ENCODE measurements at places on chromosomes 2 and 18.

DNA sequence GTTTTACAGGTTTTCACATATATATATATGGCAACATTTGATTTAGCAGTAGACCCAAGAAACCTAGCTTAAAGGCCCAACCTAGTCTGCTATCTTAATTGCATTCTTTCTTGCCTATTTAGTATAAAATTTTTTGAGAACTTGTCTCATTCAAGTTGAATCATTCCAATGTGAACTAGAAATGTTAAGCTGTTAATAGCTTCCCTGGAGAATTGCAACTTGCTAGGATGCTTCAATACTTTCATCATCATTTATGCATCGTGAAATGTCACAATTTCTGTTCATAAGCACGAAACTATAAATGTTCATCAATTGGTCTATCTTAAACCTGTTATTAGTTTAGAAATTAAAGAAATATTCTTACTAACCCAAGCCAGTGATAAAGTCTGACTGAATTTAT, 217.6 kb downstream of the BABAM2 start:
- DNase-seq, result peak; percentile 51

- DNase-seq, result no peak
Observed at GRCh38 chr2:109384308-109385271, 229.2 kb downstream of the SEPTIN10 start.

- no peak for DNase-seq
Observed at GRCh38 chr2:195600778-195601177, 56.2 kb upstream of the SLC39A10 start.

DNA sequence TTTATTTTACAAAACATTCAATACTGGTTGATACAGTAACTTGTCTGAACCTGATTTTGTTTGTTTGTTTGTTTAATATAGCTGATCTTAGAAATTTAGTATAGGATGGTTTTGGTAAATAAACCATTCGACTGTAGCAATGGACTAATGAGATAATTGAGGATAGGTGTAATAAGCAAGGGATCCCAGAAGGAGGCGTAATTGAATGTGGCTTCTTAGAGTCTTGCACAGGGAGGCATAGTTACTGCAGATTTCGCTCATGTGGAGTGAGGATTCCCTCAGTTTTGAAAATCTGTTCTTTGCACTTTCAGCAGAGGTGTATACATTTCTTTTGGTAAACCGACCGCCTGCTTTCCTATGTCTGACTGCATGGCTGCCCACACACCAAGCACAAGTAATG, 709.6 kb downstream of the SOCS6 start:
- DNase-seq, result no peak

GRCh38 chr18:69947361-69948133, at the start of gene CD226:
CD226 (minus strand) TSS chr18:69947873; CDS start chr18:69947406, 467 bp downstream.
- no peak for DNase-seq

GRCh38 chr2:229445501-229446211, 174.6 kb upstream of the PID1 start:
- DNase-seq, result peak; percentile 68

DNA sequence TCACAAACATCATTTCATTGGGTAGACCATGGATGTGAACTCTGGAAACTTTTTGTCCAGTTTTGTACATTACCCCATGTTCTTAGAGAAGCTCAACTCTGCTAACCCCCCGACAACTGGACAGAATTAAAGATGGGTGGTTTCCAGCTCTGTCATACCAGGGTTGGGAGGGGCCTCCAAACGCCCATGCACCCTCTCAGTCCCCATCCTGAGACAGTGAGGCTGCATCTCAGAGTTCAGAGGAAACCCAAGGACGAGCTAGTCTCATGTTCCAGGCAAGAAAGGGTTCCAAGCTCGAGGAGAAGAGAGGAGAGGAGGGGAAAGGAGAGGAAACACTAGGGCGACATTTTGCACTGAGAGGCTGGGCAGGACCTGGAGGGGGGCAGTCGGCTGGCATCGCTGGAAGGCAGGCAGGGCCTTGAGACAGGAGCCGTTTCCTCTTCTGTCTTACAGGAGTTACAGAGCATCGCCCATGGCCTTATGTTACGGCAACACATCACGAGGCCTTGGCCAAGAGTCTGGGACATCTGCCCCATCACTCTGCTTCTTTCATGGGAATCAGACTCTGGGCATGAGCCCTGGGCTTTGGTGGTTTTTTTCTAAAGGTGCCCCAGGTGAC, 16.4 kb downstream of the MAL start:
- DNase-seq, result no peak

- no peak for DNase-seq
Observed at GRCh38 chr2:113053666-113054065, 999 bp upstream of the IL36B start.

DNA sequence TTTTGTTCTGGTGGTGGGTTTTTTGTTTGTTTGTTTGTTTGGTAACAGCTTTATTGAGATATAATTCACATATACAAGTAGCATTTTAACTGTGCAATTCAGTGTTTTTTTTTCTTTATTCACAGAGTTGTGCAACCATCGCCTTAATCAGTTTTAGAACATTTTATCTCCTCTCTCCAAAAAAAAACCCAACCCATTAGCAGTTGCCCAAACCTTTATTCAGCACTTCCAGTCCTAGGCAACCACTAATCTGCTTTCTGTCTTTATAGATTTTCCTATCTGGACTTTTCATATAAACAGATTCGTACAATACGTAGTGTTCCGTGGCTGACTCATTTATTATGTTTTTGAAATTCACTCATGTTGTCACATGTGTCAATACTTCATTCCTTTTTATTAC, 38.7 kb downstream of the CCDC138 start:
- DNase-seq, result no peak

- DNase-seq, result no peak
Observed at GRCh38 chr18:12774982-12775381, 72.1 kb downstream of the PSMG2 start.

DNA sequence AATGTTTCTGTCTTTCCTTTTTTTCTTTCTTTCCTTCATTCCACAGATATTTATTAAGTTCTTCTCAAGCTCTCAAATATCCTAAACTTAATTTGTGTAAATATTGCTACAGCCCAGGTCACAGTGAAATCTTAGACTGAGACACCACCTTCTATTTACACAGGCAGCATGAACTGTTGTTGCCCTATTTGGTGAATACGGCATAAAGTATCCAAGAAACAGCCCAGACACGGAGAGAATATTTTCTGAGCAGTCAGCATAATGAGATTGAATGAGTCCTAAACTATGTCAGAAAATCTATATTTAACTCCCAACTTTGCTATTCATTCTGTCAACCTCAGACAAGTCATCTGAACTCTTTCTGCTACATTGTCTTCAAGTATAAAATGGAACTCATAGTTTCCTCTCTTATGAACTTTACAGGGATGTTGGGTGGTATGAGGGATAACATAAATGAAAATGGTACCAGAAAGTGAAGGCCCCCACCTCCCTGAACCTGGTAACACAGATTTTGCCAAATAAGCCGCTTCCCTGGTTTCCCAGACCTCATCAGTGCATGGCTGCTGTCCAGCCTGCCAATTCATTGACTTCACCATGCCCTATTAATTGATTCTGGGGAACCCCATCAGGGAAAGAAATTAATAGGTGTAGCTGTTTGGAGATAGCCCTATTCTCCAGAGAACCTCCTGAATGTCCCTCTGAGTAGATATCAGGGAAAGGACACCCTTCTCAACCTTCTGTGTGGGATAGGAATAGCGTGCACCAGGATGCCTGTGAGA, 235.9 kb downstream of the SETBP1 start:
- DNase-seq, result peak; percentile 4

- DNase-seq, result no peak
Observed at GRCh38 chr2:179393481-179393880, 128.8 kb upstream of the SESTD1 start.

DNA sequence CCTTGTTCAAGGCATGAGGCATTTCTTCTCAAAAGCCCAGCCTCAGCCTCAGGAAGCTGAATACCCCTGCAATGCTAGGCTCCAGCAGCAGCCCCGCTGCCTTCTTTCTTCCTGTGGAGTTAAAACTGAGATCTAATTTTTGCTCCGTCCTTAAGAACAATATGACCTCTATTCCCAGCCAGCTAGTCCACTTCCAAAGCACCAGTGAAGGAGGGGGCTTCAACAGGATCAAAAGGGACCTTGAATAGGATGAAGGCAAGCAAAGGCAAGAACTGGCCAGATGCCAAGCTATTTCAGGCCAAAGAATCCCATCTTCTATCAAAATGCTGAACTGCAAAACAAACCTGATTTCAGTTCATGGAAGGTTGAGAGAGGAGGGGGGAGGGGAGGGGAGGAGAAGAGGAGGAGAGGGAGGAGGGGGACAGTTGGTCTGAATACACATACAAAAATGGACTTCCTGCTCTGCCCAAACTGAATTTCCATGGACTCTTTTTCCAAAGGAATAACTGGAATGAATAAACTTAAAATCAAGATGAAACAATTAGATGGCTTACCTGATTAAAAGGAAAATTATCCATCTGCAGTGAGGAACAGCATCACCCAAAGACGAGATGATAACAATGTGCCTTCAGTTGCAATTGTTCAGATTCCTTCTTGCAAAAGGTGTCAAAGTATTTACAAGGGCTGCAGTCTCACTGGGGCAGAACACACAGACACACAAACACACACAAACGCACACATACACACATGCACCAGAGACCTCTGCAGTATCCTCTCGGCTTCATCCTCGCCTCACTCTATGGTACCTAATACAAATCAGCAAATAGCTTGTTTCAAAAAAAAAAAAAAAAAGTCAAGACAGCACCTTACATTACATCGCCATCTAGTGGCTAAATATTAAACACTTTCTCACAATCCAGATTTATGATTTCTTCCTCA, at the start of gene SCN1A:
Gene SCN1A (minus strand): TSS at position 804 of the 939 bp plus-strand sequence. CDS start 54,399 bp downstream, outside the sequence.
- peak; percentile 35 for DNase-seq

GRCh38 chr2:196294516-196294909, 123.1 kb upstream of the STK17B start:
- no peak for DNase-seq

DNA sequence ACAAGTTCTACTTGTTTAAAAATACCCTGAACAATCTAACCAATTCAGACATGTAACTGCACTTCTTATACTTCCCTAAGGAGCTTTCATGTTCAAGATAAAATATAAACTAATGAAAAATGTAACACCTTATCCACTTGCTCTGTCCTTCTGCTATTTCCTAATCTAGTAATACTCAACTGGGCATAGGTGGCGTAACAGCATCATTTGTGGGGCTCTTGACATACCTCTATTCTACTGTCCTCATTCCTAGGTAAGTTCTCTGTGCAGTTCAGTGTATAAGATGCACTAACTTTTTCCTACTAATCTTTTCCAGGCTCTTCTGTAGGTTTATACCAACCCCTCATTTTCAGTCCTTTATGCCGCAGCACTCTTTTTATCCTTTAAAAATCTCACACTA, 36.7 kb downstream of the PRKD3 start:
- no peak for DNase-seq

DNA sequence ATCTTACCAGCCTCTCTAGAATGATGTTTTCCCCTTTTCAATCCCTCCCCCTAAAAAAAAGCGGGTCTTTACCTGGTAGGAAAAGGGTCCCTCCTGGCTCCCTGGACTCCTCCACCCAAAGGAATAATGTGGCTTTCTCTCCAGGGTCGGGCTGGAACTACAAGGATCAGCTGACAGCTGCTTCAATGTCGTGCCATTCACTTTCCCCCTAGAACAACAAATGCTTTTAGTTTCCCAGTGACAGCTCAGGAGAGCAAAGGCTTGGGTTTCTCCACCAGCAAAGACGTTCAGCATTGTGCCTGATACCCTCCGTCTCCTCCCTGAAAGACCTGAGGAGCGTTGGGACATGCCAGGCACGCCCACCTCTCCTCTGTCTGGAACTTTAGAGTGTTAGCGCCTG, 173.8 kb upstream of the SIX3 start:
- DNase-seq, result no peak

DNA sequence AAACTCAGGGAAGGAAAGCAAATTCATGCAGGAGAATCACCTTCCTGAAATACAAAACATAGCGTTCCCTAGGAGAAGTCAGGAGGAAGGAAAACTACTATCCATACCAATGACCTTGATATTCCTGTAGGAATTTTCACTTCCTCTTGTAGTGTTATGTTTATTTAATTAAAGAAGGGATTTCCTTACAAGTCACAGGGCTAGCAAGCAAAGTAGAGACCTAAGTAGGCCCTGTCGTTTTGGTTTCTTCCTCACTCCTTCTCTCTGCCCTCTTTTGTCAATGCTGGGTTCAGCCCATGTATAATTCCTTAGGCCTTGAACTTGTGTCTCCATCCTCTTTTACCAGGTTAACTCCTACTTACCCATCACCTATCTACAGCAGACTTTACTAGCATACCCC, 435.2 kb upstream of the LRATD1 start:
- no peak for DNase-seq

DNA sequence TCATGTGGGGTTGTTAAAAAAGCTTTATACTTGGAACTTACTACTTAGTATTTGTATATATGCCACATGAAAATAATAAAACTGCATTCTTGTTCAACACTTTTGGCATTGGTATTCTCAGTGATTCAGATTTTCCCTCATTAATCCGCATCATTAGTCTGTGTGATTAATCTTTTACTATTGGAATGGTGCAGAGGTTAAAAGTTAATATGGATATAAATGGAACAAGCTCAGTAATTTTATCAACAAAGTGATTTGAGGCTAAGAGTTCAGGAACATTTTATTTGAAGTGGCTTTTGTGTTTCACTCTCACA, 45.4 kb upstream of the REG3G start:
- no peak for DNase-seq

DNA sequence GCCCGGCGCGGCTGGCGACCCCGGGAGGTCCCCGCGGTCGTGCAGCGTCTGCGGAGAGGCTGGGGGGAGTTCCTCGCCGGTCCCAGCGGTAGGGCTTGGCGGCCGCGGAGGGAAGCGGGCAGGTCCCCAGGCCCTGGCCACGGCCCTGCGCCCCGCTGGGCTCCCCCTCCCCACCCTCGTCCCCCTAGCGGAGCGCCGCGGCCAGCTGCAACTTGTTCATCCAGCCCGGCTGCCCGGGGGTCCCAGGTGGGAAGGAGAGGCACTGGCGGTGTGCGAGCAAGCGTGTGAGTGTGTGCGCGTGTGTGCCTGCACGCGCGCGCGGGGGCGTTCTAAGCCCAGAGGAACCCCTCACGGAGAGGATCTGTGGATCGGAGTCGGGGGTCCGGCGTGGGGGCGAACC, 1.3 kb downstream of the PTPRM start:
- DNase-seq, result peak; percentile 20

DNA sequence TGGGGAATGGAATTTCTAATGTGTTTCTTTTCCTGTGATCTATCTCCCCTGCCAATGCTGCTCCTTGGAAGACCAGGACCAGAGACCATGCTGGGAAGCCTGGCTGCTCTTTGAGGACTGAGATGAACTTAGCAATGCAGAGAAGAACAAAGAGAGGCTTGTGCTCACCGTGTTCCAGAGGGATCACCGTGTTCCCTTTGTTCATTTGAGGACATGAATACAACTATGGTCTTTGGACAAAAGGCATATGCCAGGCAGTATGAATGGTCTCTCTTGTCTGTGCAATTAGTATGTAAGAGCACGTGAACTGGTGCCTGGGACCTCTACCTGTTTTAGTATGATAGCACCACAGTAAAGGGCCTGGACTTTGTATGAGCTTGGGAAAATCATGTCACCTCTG, 139.9 kb downstream of the TDRD15 start:
- DNase-seq, result no peak

GRCh38 chr2:173252581-173252980, 102.1 kb upstream of the CDCA7 start:
- DNase-seq, result no peak
